Ovary (tissue), 10 donors: ENCODE measurements at places on chromosomes 7 and 10.
A peak's percentile ranks its signal among the peaks of the same experiment; 100 is the strongest.

DNA sequence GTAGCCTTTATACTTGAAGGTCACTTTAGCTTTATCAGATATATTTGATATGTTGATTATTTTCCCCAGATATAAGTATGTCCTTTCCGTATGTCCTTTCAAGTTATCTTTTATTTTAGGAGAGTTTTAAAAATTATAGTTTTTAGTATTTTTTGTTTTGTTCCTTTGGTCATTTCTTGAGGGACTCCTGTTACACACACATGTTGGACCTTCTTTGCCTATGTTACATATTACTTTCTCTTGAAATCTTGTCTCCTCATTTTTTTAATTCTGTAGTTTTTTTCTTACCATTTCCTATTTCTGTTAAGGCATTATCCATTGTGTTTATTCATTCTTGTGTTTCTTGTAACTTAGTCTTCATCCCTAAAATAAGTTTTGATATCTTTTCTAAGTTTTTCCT is 23.9 kb downstream of the GLCCI1 start:
- no peak for DNase-seq

DNA sequence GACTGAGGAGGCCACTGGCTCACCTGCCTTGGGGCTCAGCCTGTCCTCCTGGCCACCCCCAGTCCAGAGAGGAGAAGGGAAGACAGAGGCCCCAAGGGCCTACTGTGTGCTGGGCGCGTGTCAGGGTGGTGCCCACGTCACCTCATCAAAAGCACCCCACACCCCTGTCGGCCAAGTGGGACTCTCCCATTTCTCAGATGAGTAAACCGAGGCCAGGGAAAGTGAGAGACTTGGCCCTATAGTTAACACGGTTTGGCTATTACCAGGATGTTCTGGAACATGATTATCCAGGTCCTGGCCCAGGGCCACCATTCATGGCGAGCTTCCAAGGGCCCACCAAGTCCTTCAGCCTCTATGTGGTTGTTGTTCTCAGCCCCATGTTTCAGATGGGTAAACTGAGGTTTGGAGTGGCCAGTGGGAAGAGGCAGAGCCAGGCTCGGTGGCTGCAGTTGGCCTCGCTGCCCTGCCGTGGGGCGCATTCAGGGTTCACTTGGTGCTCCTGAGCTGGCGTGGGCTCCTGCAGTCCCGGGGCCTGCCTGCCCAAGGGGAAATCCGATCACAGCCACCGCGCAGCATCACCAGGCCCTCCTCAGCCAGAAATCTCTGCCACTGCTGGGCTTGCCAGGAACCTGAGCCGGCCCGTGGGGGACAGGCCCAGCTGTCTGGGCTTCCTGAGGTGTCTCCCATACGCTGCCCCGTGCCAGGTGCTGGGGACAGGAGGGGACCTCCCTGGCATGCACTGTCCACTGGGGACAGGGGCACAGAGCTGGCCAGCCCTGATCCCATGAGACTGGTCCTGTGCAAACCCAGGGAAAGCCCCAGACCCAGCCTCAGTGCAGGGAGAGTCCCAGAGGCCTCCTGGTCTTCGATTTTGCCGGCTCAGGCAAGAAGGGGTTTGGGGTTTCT is 117.7 kb upstream of the TNRC18 start:
- no peak for DNase-seq

GRCh38 chr10:124472071-124472470 is 10.4 kb downstream of the LHPP start:
- DNase-seq = no peak

DNA sequence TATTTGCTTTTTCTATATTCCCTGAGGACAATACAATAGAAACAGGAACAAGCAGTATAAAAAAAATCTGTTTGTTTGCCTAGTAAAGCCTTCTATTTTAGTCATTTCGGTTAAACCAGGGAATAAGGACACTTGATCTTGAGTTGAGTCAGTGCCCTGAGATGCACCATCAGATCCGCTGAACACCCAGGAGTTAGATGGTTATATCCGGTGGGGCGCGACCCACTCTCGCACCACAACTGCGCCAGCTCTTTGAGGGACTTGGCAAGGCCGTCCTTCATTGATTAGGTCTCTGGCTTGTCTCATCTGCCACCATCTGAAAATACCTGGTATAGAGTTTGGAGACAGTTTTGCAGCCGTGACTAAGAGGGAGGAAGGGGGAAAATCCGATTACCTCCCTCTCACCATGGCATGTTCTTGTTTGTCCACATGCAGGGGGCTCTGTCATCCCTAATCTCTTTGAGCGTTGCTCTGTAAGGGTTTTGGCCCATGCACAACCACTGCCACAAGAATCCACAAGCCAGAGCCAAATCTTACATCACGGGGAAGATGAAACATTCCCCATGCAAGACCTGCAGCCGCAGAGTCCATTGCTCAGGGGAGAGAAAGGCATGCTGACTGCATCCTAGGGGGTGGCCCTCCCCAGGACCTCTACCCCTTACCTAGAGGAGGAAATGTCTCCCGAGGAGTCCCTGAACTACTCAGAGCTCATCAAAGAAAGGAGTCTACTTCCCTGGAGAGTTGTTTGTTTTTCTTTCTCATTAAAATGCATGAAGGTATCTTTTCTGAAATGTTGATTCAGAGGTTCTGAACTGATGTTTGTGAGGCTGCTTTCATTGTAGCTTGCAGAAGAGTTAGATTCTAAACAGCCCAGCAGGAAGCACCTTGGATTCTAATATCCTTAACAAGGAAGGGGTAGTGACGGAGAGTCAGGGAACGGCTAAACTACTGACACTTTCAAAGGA is 101.6 kb upstream of the FAM171A1 start:
- no peak for DNase-seq

- no peak for DNase-seq
Measured at GRCh38 chr7:17131060-17131345, 167.4 kb upstream of the AHR start.

- peak; percentile 62 for DNase-seq
Measured at GRCh38 chr10:99941942-99942820, 67.6 kb downstream of the DNMBP start.

- no peak for DNase-seq
Measured at GRCh38 chr10:30828680-30829079, 199.1 kb upstream of the LYZL2 start.

- no peak for DNase-seq
Measured at GRCh38 chr7:131104596-131105293, 222.9 kb upstream of the MKLN1 start.

- no peak for DNase-seq
Measured at GRCh38 chr7:107007007-107007891, 37.3 kb upstream of the PRKAR2B start.

DNA sequence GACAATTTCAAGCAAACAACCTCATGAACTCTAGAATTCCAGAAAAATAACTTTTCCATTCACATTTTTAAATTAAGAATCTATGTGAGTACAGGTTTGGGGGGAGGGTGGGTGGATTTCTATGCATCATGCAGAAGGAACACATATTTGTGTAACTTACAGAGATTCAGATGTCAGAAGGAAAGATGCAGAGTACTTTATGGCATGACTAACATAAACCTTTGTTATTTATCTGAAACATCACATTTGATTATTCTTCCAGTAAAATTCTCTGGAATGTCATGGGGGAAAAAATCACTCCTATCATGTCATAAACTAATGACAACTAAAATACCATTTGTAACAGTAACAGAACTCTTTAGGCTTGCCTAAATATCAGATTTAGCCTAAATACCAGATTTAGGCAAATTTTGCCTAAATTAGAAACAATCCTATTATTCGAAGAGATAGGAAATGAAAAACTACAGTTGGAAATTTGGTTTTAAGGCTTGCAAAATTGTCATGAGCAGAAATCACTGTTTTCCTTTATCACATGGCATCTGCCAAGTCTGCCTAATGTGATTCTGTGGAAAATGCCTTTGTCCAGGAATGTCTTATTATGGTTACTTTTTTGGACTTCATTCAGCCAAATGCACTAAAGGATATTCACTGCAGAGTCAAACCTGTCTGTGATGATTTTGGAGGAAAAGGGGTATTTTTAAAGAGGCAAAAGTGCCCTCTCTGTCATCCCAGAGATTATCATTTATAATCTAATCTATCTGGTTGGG is 527.7 kb upstream of the CELF2 start:
- no peak for DNase-seq

- no peak for DNase-seq
Measured at GRCh38 chr10:110818311-110819256, 53.1 kb upstream of the PDCD4 start.

DNA sequence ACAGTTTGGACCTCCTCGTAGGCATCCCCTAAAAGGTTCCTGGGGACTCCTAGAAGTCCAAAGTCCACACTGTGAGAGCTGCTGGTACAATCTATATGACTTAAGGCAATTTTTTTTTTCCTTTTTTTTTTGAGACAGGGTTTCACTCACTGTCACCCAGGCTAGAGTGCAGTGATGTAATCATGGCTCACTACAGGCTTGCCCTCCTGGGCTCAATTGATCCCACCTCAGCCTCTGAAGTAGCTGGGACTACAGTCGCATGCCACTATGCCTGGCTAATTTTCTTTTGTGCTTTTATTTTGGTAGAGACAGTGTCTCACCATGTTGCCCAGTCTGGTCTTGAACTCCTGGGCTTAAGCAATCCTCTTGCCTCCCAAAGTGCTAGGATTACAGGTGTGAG is 4.6 kb upstream of the SPOCK2 start:
- no peak for DNase-seq

DNA sequence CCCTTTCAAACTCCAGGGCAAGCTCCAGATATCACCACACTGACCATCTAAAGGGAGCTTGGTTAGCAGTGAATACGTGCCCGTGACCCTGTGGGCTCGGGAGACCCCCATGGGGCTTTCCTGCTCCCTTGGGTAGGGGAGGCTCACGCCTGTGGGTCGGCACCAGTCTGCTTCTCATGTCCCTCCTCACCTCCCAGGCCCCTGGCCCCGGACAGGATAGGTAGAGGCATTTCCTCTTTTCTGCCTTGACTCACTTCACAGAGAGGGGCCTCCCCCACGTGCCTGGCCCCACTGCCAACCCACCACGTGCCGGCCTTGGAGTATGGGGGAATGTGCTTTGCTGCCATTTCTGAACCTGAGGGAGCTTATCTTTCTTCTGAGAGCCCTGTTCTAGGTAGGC is 131.3 kb upstream of the FAM20C start:
- peak; percentile 17 for DNase-seq

GRCh38 chr7:37259319-37259821 is 189.3 kb downstream of the ELMO1 start:
- DNase-seq = no peak

DNA sequence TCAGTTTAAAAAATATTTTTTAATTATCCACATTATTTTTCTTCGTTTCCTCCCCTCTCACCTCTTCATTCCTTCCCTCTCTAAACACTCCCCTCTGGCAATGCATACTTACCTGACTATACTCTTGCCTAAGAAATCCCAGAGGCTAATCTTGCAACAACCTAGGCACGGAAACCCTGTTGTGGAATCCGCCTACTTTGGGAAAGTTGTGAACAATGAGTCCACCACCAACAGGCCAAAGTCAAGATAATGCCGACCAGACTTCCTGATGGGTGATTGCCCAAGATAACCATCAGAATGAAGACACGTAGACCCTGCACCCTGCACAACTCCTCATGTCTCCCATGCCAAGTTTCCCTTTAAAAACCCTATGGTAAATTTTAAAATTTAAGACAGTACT is 521.5 kb downstream of the KIF20B start:
- DNase-seq = no peak

DNA sequence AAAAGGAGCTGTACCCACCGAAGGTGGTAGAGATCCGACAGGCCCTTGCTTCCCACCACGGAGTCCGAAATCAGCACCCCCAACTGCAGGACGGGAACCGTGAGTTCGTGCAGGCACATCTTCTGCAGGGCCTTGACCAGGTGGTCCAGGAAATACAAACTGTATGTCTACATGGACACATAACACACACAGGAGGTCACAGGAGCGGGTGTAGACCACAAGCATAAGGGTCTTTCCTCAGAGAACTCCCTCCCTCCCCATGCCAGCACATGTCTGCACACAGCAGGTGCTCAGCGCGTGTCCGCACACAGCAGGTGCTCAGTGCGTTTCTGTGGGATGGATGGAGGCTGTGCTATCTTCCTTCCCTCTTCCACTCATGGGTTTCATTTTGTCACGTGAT is 69.7 kb downstream of the CFAP46 start:
- DNase-seq = peak; percentile 10

GRCh38 chr10:22589851-22590514 is 124.4 kb downstream of the PIP4K2A start:
- no peak for DNase-seq

- DNase-seq = peak; percentile 44
Measured at GRCh38 chr10:70381471-70382421, 679 bp downstream of the LRRC20 start.

GRCh38 chr7:30491417-30491816 is 12.8 kb upstream of the NOD1 start:
- no peak for DNase-seq

- DNase-seq = no peak
Measured at GRCh38 chr7:75608451-75609122, 116.5 kb downstream of the SPDYE5 start.

- DNase-seq = no peak
Measured at GRCh38 chr10:4312051-4312835, 513.8 kb upstream of the AKR1E2 start.

DNA sequence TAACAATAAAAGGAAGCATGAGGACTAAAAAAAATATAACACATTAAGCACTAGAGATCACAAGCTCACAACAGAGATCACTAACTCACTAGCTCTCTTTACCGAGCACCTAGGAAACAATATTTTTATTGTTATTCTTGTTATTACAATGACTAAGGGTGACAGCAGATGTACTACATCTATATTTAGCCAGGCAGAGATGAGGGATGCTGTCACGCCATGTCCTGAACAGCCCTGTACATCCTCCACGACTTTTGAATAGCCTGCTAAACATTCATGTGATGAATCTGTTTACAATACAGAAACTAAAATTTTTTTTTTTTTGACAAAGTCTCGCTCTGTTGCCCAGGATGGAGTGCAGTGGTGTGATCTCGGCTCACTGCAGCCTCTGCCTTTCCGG is 22.7 kb downstream of the FAM133B start:
- no peak for DNase-seq

DNA sequence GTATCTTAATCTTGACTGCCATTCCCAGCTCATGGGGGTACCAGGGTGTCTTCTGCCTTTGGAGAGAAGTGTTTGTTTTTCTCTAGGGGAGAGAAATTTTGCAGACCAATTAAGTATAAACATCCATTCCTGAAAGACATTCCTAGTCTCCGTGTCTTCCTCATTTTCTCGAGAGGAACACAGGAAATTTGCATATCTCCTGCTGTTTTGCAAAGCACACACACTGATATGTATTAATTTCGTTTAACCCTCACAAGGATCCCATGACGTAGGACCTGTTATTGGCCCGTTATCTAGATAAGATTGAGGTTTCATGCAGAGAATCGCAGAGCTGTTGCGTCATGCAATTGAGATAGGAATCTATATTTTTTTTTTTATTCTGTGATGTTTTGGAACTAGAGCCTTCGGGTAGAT is 944 bp downstream of the RHBDD2 start:
- no peak for DNase-seq

DNA sequence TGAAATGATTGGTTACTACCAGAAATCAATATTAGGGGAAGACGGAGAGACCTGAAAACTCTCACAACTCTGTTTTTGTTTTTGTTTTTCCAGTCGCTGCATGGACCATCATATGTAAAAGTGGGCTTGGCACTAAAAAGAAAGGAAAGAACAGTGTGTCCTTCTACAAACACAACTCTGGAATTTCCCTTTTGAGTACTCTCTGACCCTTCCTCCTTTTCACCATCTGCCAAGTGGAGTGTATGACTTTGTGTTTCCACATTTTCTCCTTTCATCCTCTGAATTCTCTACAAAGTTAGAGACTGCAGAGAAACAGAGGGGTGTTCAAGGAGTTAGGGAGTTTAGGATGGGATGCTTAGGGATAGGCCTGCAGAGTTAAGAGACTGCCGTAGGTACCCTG is 92.0 kb downstream of the MDFIC start:
- DNase-seq = no peak
